ENCODE measurements at places on chromosomes 4 and X. TPM values are rescaled to one million over a fixed set of nuclear protein-coding genes. Genes with fewer than 3 reads are reported as not detected.

LDB2 gene
- total RNA-seq: not detected

IL3RA gene
- not detected for total RNA-seq

SPACA5 gene
- total RNA-seq: not detected

DNA sequence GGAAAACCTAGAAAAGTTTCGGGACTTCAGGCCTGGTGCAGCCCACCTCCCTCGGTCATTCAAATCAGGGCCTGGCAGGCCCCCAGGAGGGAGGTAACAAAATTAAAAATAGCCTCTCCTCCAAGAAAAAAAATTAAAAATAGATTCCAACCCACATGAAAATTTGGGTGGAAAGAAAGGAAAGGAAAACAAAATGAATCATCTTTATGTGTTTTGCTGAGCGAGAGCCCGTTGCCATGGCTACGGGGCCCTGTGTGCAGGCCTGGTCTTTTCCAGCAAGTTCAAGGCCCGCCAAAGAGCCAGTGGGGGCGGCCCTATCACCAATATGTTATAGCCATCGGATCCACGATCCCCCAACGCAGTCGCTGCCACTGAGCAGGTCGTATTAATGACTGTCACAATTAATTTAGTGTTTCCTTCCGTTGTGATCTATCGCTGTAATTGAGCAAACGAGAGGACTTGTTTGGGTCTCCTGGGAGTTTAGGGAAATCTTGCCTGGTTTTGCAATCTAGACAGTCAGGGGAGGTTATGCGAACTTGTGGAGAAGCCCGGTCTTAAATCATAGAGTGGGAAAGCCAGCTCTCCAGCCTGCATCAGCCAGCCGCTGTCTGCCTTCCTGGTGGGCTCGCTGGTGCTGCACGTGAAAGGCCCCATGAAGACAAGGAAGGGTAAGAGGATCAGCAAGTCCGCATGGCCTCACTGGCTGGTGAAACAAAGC, 452.4 kb downstream of the BCOR start:
- no peaks in the 10 kb centered on the region for H3K27me3 ChIP-seq
- peak overlapping the region; percentile 20 for H3K27ac ChIP-seq
- peaks cover 1% of the 10 kb centered on the region for H3K36me3 ChIP-seq
- peak; percentile 21 for DNase-seq
- no peak overlapping the region for H3K4me3 ChIP-seq
- peaks cover 17% of the 10 kb centered on the region for H3K4me1 ChIP-seq

DNA sequence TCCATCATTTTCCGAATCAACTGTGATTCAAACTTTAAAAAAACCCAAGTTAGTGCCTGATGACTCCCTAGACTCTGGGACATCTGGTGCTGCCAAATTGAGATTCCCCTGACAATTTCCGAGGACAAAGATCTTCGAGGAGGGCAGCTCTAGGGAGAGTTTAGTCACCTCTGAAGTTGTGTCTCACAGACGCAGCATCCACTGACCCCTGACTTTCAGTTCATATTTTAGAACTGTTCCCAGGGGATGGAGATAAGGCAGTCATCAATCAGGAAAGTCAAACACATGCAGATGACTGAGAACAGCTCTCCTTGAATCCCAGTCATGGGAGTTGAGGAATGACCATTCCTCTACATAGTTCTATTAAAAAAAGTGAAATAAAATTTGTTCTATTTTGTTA, 643.9 kb downstream of the TRIML1 start:
- H3K36me3 ChIP-seq: no peaks in the 10 kb centered on the region
- no peaks in the 10 kb centered on the region for H3K27me3 ChIP-seq
- no peaks in the 10 kb centered on the region for H3K4me1 ChIP-seq
- H3K4me3 ChIP-seq: no peak overlapping the region
- DNase-seq: no peak
- no peak overlapping the region for H3K27ac ChIP-seq

DNA sequence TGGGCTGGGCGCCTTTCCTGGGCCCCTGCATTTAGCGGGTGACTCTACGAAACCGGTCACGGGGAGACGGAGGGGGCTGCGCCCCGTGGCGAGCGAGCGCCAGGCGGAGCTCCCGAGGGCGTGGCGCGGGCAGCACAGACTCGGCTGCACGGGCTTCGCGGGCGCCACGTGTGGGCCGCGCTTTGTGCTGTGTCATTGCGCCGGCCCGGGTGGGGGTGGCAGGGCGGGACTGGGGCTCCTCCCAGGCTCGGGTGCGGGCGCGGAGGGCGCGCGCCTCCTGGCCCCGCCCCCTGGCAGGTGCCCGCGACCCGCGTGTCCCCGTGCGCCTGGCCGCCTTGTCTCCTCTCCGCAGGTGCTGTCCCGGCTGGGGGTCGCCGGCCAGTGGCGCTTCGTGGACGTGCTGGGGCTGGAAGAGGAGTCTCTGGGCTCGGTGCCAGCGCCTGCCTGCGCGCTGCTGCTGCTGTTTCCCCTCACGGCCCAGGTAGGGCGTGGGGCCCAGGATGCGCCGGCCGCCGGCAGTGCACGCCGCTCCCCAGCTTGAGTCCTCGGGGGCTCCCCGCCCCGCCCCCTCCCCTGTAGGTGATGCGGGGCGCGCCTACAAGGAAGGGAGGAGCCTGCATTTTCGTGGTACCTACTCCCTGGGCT, 651 bp downstream of the UCHL1 start:
- peak; percentile 51 for DNase-seq
- no peak overlapping the region for H3K27ac ChIP-seq
- no peaks in the 10 kb centered on the region for H3K36me3 ChIP-seq
- peak overlapping the region; percentile 67 for H3K4me3 ChIP-seq
- peaks cover 8% of the 10 kb centered on the region for H3K4me1 ChIP-seq

DNA sequence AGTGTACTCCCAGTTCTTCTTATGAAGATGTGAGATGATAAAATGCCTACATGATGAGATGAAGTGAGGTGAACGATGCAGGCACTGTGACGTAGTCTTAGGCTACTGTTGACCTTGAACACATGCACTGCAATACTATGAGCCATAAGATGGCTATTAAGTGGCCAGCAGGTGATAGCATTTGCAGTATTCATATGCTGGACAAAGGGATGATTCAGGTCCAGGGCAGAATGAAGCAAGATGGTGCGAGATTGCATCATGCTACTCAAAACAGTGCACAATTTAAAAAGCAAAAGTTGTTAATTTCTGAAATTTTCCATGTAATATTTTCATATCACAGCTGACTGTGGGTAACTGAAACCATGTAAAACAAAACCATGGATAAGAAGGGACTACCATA, 781.4 kb downstream of the PCDH18 start:
- no peaks in the 10 kb centered on the region for H3K4me1 ChIP-seq
- no peak overlapping the region for H3K27ac ChIP-seq
- H3K36me3 ChIP-seq: no peaks in the 10 kb centered on the region
- no peak for DNase-seq
- H3K4me3 ChIP-seq: no peak overlapping the region
- H3K27me3 ChIP-seq: no peaks in the 10 kb centered on the region

DNA sequence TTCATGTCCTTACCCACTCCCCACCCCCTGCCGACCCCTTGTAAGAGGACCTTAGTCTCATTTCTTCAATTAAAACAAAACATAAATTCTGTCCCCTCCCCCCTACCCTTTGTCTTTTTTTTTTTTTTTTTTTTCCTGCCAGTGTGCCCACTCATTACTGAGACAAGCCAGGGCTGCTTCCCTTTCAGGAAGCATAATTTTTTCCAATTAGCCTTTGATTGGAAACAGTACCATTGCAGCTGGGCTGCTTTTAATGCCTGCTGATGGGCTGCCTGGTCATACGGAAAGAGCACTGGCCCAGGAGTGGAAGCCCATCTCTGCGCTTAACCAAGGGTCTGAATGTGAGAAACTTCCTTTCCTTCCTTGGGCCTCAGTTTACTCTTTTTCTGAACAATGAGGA, 18.6 kb upstream of the CAPN6 start:
- H3K4me1 ChIP-seq: no peaks in the 10 kb centered on the region
- DNase-seq: no peak
- no peak overlapping the region for H3K4me3 ChIP-seq

- H3K4me1 ChIP-seq: no peaks in the 10 kb centered on the region
- no peak for DNase-seq
- no peak overlapping the region for H3K27ac ChIP-seq
- no peak overlapping the region for H3K4me3 ChIP-seq
- no peaks in the 10 kb centered on the region for H3K27me3 ChIP-seq
Measured at GRCh38 chr4:177155454-177155853, 154.2 kb upstream of the NEIL3 start.
